ENCODE measurements at places on chromosomes 1 and 21.

DNA sequence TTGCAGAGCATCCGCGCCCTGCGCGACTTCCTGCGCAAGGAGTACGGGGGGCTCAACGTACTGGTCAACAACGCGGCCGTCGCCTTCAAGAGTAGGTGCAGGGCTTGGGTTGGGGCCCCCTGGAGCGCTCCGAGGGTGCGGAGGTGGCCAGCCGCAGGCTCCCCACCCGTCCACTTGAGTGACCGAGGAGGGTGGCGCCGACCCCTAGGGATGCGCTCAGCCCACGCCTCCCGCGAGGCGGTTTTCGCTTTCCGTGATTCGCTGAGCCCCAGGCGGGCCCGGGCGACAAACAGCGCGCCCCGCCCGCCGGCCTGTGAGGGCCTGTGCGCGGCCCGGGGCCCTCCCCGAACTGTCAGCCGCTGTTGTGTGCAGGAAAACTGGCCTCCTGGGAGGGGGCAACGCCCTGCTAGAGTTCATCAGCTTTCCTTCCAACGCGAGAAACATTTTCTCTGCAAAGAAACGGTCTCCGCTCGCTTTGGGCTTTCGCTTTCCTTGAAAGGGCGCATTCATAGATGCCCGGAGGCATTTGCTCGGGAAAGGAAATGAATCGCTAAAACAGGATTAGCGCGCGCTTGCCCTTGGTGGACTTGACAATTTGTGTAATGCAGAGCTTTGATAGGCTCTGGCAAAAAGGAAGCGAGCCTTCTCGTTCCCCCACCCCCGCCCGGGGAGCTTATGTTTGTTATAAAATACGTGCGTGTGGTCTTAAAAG, 668 bp downstream of the CBR3 start:
- peak; percentile 80 for DNase-seq

- DNase-seq: no peak
These were observed 5.0 kb downstream of the C4BPA start for GRCh38 chr1:207109004-207109403.

DNA sequence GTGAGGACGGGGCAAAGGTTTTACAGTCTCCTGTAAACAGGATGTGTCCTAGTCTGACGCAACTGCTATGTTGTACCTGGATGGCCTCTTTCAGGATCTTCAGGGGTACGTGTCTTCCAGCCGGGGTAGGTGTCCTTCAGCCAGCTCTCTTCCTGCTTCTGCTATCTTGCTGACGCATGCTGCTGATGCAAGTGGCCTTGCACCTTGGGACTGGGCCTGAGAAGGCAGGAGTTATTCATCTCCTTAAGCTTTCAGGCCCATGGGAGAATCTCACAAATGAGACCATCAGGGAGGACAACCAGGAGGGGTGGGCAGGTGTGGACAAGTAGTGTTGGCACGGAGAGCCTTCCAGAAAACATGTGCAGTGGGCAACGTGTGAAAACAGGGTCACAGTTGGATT, 7.9 kb upstream of the SPRR1B start:
- DNase-seq: no peak

DNA sequence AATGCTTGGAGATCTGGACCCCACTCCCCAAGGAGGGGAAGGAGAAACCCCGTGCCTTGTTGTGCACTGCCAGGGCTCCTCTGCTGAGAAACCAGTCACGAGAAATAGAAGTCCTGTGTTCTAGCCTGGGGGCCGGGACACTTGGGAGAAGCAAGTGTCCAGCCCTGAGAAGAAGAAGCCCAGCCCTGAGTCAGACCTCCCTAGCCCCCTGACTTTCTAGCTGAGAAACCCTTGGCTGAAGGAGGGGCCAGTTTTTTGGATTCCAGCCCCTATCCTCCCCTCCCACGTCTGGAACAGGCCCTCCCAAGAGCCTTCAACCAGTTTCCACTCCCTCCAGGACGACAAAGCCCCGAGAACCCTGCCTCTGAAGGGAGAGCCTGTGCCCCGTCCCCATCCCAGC, 100.5 kb downstream of the NAV1 start:
- DNase-seq: no peak

DNA sequence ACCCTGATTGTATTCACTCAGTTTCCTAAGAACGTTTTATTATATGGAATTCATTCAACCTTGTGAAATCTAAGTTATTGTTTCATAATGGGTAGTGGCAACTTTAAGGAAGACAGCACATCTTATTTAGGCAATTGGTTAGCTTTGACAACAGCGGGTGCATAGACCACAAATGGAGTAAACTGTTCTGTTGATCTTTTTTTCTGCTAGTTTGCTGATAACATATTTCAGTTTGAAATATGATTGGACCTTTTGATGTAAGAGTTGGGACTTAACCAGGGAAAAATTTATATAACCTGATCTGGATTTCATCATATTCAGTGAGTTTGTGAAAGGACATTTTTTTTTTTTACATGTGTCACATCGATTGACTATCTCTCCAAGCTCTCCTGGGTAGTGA, 151.7 kb downstream of the HLX start:
- no peak for DNase-seq

- DNase-seq: no peak
These were observed 80.6 kb downstream of the PAPPA2 start for GRCh38 chr1:176543360-176544129.

GRCh38 chr1:118636004-118636403, 352.1 kb downstream of the TBX15 start:
- DNase-seq: no peak

DNA sequence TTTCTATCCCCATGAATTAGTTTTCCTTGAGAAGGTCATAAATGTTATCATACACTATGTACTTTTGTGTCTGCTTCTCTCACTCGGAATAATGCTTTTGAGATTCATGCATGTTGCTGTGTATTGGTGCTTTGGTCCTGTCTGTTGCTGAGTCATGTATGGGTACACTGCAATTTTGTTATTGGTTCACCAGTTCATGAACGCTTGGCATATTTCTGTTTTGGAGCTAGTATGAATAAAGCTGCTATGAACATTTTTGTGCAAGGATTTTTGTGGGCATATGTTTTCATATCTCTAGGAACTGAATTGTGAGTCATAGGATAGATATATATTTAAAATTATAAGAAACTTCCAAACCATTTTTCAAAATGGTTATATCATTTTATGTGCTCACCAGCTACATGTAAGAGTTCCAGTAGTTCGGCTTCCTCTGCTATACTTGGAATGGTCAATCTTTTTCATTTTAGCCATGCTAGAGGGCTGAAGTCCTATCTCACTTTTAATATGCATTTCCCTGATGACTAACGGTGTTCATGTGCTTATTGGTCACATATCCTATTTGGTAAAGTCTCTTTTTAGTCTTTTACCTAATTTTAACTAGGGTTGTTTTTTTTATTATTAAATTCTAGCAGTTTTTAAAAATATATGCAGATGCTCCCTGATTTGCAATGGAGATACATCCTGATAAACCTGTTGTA, 38.2 kb downstream of the ETS2 start:
- no peak for DNase-seq

DNA sequence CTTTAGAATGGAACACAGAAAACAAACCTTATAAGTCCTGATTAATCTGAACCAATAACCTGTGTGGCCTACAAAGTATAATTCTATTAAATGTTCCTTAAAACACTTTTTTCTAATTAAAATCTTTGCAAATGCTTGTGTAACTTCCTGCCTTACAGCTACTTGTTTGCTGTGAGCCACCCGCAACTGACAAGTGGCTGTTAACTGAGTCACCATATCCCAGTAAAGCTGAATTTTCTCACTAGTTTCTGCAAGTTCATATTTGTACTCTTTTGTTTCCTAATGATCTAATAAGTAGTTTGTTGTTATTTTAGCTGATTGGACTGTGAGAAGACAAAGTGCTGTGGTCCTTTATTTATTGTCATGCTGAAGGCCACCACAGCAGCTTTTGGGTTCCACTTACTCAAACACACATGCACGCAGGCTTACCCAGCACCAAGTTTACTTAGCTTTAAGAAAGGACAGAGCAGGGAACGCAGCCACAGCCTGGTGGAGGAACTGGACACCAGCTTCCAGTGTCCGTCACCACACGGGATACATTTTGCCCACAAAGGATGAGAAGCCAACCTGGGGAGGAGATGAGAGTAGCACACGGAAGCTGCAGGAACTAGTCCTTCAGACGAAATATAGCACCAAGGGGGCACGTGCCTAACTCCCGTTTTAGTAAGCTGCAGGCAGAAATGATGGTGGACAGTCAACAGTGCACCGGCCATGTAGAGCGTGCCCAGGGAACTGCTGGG, 47.8 kb downstream of the LCA5L start:
- DNase-seq: no peak

DNA sequence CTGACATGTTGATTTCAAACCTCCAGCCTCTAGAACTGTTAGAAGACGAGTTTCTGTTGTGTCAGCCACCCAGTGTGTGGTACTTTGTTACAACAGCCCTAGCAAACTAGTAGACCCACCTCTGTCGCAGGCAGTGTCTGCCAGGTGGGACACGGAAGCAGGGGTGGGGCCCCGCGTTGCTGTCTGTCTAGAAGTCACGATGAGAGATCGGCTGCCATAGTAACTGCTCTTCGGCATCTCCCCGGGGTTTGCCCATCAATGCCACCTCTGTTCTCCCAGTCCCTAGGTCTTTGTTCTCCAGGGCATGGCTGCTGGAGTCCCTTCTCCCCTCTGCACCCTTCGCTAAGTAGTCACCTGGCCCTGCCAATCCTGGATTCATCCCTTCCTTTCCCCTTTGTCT, 15.2 kb upstream of the CLSTN1 start:
- no peak for DNase-seq

DNA sequence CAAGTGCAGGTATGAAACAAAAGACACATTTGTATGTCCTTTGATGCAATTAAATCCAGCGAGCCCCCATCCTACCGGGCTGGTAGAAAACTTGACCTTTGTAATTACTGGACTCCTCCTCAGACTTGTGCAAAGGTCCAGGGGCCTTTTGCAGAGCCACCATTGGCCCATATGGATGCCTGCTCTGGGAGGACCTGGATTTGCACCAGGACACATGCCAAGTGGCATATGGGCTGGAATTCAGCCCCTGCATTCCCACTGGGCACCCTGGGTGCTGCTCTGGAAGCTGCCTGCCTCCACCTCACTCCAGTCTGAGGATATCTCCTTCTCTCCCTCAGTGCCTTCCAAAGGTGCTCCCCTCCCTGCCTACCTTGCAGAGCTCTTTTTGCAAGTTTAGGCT, 36.0 kb downstream of the LACTBL1 start:
- no peak for DNase-seq
